Right hindlimb (tissue), 1 donor: ENCODE measurements at places on chromosomes 5 and 9.

DNA sequence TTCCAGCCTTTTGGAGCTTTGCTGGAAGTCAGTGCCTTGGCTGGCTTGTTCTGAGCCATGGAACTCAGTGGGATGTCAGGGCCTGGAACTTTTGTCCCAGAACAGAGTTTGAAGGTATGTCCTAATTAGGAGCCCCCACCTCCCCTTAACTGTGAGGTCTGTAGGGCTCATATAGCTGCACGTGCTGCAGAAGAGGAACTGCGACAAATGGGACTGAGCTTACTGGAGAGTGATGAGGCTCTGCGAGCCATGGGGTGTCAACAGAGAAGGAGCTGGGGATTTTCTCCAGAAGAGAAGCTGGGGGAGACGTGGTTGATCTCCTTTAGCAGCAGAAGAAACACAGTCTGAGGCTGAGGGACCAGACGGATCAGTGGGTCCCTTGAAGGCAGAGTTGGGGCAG lies 10.9 kb downstream of the TMEM8B start:
- no peak for DNase-seq

- peak; percentile 33 for DNase-seq
Measured at GRCh38 chr9:33287087-33287490, 3.2 kb upstream of the NFX1 start.

- DNase-seq: no peak
Measured at GRCh38 chr9:107759009-107759822, 269.6 kb upstream of the KLF4 start.

- DNase-seq: no peak
Measured at GRCh38 chr5:65021527-65022226, 252.9 kb downstream of the CWC27 start.

DNA sequence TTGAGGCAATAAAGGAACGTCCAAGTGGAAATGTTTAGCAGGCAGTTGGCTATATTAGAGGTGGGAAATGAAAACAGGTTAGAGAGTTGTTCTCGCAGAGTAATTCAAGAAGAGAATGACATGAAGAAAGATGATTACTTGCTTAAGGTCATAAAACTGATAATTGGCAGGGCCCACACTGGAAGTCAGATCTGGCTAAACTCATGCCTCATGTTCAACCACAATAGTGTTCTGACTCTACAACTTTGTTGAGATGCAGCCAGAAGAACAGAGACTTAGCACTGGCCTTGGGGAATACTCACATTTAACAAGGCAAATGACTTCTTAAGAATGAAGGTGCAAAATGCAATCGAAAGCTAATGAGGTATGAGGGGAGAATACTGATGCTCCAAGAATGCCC lies 27.2 kb upstream of the TNFSF8 start:
- no peak for DNase-seq

DNA sequence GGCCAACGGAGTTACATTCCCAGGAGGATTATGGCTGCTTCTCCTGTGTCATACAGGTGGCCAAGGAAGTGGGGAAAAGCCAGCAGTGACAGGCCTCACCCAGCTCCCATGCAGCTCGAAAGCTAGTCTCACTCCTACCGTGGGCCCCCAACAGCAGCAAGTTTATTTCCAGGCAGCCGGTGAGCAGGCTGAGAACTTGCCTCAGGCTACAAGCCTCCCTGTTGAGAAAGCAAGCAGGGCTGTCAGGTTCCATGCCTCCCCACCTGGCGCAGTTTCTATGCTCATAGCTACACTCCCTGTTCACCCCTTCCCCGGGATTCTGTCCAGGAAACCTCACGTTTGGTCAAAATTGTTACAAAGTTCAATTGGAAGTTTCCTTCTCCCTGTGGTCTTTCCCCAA lies 27.5 kb upstream of the DNAH5 start:
- DNase-seq: no peak

- DNase-seq: no peak
Measured at GRCh38 chr5:167020418-167020817, 1271.0 kb upstream of the WWC1 start.

- DNase-seq: no peak
Measured at GRCh38 chr5:124976086-124976485, 229.6 kb upstream of the ZNF608 start.
